ENCODE measurements at places on chromosomes 7 and 10. TPM values are rescaled to one million over a fixed set of nuclear protein-coding genes. Genes with fewer than 3 reads are reported as not detected.

DKK1 gene
- 54.4 TPM for total RNA-seq

AKR1B15 gene
- total RNA-seq: not detected

ARHGAP22 gene
- total RNA-seq: 21.3 TPM

LIPN gene
- total RNA-seq: not detected

NKX1-2 gene
- not detected for total RNA-seq

All from fibroblast of lung (primary cell).